Activated naive CD4-positive, alpha-beta T cell (primary cell): ENCODE measurements at places on chromosomes 7 and 10.

- DNase-seq: no peak
These were observed 15.9 kb downstream of the FAM53B start for GRCh38 chr10:124728071-124728829.

DNA sequence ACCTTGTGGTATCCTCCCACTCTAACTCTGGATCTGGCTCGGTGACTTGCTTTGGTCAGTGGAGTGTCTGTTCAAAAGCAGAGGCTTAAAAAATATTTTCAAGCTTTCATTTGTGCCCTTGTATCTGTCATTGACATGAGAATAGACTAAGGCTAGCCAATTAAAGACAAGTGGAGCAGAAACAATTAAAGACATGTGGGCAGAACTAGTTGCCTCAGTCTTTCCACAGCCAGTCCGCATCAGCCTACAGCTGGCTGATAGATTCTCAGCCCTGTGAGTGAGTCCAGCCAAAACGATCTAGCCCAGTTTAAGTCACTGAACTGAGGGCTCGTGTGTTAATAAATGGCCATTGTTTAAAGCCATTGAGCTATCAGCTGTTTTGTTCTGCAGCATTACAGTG, 185.2 kb upstream of the DGKB start:
- DNase-seq: no peak

DNA sequence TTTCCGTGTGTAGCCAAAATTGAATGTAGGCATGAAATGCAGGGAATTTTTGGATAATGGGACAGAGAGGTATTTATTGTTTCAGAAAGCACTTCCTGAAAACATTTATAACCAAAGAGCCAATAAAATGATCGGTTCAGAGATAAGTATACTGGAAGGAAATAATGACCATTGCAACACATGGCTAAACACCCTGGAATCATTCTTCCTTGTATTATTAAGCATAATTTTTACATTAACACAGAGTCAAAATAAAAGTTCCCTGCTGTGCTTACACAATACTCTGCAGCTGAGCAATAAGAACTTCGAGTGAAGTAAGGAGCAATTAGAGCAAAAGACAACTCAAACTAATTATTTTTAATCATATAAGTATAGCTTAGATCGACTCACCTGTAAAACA, 648.3 kb downstream of the TNS3 start:
- no peak for DNase-seq

- no peak for DNase-seq
These were observed 157.4 kb downstream of the ST7 start for GRCh38 chr7:117110480-117111315.

DNA sequence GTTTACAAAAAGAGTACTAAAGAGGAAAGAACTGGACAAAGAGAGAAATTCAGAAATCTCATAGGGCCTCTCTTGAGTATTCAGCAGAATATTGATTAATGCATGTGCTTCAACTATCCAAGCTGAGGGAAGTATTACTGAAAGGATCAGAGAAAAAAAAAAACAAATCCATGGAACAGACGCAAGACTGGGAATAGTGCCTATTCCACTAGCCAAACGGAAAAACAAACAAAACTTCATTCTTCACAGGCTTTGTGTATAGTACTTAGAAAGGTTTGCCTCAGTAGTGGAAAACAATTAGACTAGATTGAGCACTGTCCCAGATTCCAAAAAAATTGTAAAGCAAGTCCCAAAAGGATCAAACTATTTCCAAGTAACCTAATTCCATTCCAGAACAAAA, 106.2 kb downstream of the TFEC start:
- DNase-seq: no peak

GRCh38 chr10:37379991-37380390, 254.6 kb downstream of the ANKRD30A start:
- DNase-seq: no peak

DNA sequence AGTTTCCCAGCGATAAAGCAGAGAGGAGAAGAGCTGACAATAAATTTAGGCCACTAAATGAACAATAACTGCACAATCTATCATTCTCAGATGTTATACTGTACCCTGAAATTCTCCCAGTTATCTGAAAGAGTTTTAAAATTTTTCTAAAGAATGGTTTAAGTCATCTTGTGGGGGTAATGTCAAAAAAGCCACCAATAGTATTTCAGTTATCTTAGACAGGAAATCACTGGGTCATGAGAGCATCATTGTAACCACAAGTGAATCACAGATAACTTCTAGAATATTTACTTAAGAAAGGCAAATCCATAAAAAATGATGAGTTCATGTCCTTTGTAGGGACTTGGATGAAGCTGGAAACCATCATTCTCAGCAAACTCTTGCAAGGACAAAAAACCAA, 147.1 kb downstream of the DNAJB9 start:
- DNase-seq: no peak

DNA sequence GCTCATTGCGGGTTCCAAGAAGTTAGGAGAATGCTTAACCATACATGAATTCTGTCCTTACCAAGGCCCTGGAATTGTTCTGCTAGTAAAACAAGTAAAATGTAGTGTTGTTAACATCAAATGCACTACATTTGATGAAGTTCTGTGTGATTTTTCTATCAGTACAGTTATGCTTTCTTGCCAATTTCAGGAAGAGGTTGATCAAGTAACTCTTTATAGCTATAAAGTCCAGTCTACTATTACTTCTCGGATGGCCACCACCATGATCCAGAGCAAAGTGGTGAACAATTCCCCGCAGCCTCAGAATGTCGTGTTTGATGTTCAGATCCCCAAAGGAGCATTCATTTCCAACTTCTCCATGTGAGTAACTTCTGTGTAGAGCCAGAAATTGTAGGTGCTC, 5.7 kb downstream of the ITIH2 start:
- no peak for DNase-seq

DNA sequence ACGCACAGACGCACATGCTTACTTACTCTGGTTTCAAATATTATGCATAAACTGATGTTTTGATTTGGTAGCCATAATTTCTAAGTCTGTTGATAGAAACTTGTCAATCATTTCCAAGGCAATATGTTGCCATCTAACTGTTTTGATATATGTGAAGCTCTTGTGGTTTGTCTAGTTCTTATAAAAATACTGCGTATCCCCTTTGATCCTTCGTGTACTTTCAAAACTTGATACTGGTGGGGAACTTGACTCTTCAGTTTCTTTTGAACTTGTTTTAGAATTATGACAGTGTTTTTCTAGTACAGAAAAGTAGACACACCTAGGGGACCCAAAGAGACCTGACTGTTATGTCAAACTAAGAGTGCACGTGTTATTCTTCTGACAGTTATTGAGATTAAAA, 708.0 kb downstream of the LRMDA start:
- no peak for DNase-seq
